ENCODE measurements at places on chromosomes 4 and X.
A peak's percentile ranks its signal among the peaks of the same experiment; 100 is the strongest.

GRCh38 chrX:134725103-134725690, 66.9 kb upstream of the PLAC1 start:
- DNase-seq, result no peak

DNA sequence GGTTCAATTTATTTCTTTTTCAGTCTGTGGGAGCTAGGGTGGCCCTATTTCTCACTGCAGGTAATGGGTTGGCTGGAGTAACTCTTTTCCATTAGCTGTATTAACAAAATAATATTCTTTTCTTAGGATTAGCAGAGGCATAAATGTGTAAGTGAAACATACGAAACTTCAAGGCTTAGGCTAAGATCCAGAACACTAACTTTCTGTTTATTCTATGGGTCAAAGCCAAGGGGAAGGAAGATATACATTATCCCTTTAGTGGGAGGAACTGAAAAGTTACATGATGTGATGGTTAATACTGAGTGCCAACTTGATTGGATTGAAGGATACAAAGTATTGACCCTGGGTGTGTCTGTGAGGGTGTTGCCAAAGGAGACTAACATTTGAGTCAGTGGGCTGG, 66.4 kb downstream of the DCAF8L2 start:
- DNase-seq, result no peak

- DNase-seq, result no peak
Measured at GRCh38 chr4:107210450-107211239, 174.5 kb upstream of the DKK2 start.

DNA sequence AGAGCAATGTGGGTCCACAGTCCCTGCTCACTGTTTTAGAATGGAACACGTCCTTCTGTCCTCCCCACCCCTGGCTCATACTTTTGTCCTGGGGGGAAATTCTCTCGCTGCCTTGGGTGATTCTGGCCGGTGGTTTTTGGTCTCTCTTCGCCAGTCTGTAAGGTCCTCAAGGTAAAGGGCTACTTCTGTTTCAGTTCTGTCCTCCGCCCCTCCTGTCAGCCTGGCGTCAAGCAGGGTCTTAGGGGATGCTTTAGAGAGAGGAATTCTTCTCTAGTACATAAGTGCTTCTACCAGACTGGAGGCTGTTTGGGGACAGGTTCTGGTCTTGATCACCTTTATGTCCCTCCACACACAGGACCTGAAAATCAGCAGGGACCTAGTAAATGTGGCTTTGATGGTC, 617 bp upstream of the MRFAP1L1 start:
- no peak for DNase-seq

DNA sequence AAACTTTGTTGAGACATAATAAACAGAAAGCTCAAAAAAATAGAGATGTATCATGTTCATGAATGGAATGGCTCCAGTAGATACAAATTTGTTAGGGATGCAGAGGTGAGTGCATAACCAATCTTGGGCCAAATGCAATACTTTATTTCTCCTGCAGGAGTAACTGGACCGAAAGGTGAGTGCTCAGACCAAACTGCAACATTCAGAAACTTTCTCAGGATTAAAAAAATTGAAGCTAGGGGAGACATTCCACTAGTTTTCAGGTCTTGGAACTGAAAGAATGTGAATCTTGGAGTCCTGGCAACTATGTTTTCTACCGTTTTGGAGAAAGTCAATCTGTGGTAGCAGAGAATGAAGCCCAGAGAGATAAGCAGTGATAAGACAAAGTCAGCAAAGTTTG, 21.2 kb upstream of the LCORL start:
- no peak for DNase-seq

- no peak for DNase-seq
Measured at GRCh38 chrX:106484233-106484632, 127.5 kb upstream of the RADX start.

- DNase-seq, result no peak
Measured at GRCh38 chr4:68673143-68673542, 2.7 kb upstream of the UGT2B15 start.

- DNase-seq, result peak; percentile 8
Measured at GRCh38 chr4:121950680-121951520, 960 bp downstream of the TRPC3 start.

- no peak for DNase-seq
Measured at GRCh38 chrX:49186125-49187027, at the start of gene PRICKLE3. Gene PRICKLE3 (minus strand): TSS chrX:49186373. CDS start chrX:49186297, 76 bp downstream.

DNA sequence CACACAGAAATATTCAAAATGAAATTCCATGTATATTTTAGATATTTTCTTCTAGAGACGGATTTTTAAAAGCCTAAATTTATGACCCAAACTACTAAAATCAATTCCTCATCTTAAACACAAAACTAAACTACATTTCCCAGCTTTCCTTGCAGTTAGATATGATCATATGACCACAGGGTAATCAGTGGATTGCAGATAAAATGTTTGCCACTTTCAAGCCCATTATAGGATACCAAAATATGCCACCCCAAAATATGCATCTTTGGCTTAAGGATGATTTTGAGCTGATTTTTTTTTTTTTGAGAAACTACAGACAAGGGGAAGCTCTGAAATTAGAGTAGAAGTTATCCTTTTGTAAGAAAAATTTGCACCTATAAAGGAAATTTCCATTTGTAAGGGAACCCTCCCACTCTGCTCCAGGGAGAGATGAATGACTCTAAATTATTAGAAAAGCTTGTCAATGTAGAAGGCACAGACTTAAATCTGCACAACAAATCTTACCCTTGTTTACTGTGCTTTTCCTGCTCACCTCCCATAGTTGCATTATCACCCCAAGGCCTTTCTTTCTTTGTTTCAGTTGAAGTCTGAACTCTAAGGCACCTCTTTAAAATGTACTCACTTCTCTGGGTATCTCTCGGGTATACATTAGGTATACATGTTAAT, 503.0 kb downstream of the PDHA2 start:
- no peak for DNase-seq

- no peak for DNase-seq
Measured at GRCh38 chr4:4990857-4991540, 28.3 kb downstream of the CYTL1 start.

GRCh38 chr4:8372506-8372905, 68.0 kb downstream of the ACOX3 start:
- DNase-seq, result no peak

DNA sequence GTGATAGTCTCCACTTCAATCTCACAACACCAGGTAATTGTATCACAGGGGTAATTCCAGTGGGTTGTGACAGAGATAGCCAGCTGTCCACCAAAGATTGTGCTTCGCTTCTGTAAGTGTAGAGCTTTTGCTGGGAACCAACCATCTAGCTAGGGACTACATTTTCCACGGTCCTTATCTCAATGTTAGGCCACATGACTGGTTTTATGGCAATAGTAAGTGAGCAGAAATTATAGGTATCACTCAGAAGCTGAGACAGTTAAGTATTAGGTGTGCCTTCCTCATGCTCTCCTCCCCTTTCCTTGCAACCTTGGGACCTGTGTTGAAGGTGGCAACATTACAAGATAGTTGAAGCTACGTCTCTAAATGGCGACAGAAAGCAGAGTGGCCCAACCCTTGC, 108.8 kb upstream of the NALF2 start:
- no peak for DNase-seq

DNA sequence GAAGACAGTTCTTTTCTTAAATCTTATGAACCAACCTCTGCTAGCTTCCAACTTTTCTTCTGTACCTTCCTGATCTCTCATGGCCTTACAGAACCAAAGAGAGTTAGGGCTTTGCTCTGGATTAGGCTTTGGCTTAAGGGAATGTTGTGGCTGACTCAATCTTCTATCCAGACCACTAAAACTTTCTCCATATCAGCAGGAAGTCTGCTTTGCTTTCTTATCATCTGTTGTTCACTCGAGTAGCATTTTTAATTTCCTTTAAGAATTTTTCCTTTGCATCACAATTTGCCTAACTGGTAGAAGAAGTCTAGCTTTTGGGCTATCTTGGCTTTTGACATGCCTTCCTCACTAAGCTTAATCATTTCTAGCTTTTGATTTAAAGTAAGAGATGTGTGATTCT, 167.0 kb downstream of the TBCK start:
- no peak for DNase-seq

DNA sequence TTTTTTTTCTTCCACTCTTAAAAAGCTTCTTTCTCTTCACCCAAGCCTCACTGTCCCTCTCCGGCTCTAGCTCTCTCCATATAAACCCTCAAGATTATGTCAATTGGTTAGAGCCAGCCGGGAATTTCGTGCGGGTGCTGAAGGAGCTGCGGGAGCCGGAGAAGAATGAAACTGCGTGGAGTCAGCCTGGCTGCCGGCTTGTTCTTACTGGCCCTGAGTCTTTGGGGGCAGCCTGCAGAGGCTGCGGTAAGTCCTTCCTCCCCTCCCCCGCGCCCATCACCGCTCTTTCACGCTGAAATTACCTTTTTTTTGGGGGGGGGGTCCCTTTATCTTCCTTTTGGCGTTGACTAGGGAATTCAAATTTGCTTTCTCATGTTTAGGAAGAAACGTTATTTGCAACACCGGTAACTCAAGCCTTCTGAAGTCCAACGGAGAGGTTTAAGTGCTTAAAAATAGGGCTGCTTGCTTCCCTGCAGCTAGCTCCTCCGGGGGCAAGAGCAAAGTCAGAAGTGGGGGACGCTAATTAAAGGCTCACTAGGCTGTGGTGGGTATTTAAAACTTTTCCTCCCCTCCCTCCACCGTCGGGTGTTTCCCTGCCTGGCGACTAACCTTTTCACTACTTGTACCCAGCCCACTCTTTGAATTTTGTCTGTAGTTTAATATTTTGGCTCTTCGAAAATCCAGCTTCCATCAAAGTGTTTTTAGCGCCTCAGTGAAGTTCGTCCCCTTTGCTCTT, 491 bp downstream of the COL4A5 start:
- DNase-seq, result no peak

DNA sequence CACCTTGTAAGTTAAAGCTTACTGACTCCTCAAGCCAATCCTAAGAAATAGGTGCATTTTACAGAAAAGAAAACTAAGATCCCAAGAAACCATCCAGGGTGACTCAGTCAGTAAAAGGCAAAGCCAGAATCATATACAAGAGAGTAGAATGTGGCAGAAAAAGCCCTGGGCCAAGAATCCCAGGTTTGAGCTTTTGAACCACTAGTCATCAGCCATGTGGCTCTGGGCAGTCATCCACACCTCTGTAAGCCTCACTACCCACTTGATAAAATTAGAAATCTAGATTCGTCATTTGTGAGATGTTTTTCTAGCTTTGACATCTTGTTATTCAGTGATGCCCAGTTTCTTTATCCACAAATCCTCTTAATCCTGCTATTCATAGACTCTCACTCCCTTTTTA, 122.2 kb upstream of the PDE5A start:
- no peak for DNase-seq

DNA sequence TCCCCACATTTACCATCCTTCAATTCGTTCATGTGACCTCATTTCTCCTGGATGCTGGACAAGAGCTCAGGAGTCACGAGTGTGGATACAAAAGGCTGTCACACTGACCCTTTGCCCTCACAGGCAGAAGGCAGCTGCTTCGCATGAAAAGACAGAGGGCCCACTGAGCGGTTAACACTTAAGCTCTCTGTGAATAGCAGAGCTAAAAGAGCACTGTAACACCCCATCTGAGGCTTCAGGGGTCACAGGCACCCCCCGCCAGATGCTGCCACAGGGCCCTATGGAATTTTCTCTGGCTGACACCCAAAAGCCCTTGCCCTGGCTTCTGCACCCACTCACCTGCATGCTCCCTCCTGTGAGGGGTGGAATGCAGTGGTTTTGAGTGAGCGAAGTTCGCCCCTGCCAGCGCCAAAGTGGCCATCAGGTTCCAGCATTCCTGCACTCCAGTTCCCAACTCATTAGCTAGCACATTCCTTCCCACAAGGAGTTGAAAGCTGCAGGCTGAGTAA, 360.9 kb downstream of the PPP3CA start:
- peak; percentile 46 for DNase-seq

- DNase-seq, result no peak
Measured at GRCh38 chr4:145345401-145345800, 136.3 kb upstream of the SMAD1 start.

GRCh38 chr4:20408611-20409010, 156.9 kb downstream of the SLIT2 start:
- no peak for DNase-seq

- no peak for DNase-seq
Measured at GRCh38 chrX:84475596-84475995, 26.7 kb downstream of the HDX start.

- no peak for DNase-seq
Measured at GRCh38 chr4:46211406-46211805, 87.6 kb upstream of the GABRG1 start.

- no peak for DNase-seq
Measured at GRCh38 chr4:146265950-146266490, 51.7 kb downstream of the REELD1 start.

DNA sequence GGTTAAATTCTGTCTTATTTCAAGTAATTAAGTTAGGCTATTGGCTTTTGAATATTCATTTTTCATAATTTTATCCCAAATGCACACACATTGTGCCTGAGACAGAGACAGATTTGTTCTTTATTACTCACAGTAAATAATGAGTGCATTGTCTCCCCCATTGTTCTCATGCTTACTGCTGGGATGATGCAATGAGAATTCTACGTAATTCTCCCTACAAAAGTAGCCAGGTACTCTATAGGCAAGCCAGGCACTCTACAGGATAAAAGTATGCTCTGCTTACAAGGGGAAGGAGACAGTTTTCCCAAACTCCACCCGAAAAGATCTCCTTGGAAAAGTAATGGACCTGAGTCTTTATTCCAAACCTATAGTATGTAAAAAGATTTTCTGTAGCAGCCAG, 1890.7 kb upstream of the PCDH10 start:
- no peak for DNase-seq

DNA sequence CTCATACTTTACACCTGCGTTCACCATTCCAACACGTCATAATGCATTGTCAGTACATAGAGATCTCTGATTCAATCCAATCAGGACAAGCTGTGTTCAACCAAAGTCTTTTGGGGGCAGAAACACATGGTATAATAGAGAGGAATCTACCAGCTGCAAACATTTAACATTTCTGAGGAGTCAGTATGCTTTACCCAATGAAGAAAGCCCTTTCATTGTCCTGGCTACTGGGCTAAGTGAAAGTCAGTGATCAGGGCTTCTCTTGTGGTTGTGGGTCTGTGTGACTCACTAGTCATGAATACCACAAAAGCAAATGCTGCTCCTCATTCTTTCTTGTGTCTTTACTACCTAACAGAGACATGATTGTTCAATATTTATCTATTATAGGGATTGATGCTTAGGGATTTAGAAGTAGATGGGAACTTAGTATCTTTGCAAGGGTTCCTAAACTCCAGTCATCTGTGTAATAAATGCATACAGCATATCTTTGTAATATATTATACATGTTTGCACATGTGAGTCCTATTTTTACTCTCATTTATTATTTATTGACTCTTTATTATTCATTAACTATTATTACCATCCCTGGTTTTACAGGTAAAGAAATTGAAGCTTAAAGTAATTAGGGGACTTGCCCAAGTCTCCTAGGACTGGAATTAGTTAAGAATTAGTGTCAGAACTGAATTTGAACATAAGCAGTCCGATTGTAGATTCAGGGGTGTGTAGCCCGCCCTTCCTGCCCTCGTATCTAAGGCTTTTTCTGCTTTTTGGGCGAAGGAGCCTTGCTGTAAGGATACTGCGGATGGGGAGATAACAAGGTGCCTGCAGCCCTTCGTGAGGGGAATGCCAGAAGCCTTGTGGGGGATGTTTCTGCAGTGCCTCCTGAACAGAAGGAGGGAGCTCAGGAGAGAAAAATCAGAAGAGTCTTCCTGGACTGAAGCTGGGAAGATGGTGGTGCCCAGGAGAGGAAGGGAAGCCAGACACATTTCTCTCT, 353.1 kb upstream of the BOD1L1 start:
- no peak for DNase-seq

GRCh38 chr4:110309675-110310074, 111.3 kb upstream of the ELOVL6 start:
- no peak for DNase-seq

GRCh38 chr4:47415719-47416118, 47.8 kb downstream of the COMMD8 start:
- no peak for DNase-seq

GRCh38 chr4:1043651-1044468, 32.4 kb downstream of the FGFRL1 start:
- peak; percentile 63 for DNase-seq

Measured in neuronal stem cell (in vitro differentiated cells).